Activated gamma-delta T cell treated with Interleukin-2 at 50 U/mL for 16 hours (primary cell): ENCODE measurements at places on chromosomes 16 and 17.

DNA sequence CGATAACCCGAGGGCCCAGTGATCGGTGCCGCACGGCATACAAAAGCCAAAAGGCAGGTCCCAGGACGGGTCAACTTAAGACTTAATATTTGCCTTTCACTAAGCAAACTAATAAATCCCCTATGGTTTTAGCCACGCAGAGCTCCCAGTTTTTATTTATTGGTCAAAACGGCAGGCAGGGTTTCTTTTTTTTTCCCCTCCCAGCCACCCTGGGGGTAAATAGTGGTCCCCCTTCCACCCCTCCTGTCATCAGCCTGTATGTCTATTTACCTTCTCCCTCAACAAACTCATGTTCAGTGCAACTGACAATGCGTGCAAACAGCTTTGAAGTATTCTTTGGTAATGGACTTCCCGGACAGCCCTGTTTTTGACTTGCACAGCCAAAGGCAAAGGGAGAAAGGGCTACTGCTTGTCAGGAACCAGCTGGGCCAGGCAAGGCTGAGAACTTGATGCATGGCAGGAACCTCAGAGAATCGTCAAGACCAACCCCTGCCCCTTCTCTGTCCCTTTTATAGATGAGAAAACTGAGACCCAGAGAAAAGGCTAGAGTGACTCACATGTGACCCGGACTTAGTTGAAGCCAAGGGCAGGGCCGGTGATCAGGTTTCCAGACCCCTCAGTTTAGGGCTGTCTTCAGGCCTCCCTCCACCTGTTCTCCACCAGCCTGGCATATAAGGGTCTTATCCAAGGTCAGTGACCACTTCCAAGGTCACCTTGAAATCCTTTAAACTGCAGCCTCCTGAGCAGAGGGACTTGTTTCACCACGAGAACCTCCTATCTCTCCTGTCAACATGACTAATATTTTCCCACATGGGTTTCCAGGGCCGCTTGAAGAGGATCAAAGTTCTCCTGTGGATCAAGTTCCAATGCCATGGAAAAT, 279.0 kb downstream of the SOX9 start:
- no peak for DNase-seq

- DNase-seq = no peak
Observed at GRCh38 chr17:61466246-61466645, 14.0 kb downstream of the TBX4 start.

GRCh38 chr17:81324851-81325713, 30.0 kb upstream of the SLC38A10 start:
- no peak for DNase-seq

GRCh38 chr17:79681628-79682261, 49.0 kb upstream of the ENPP7 start:
- DNase-seq = no peak

DNA sequence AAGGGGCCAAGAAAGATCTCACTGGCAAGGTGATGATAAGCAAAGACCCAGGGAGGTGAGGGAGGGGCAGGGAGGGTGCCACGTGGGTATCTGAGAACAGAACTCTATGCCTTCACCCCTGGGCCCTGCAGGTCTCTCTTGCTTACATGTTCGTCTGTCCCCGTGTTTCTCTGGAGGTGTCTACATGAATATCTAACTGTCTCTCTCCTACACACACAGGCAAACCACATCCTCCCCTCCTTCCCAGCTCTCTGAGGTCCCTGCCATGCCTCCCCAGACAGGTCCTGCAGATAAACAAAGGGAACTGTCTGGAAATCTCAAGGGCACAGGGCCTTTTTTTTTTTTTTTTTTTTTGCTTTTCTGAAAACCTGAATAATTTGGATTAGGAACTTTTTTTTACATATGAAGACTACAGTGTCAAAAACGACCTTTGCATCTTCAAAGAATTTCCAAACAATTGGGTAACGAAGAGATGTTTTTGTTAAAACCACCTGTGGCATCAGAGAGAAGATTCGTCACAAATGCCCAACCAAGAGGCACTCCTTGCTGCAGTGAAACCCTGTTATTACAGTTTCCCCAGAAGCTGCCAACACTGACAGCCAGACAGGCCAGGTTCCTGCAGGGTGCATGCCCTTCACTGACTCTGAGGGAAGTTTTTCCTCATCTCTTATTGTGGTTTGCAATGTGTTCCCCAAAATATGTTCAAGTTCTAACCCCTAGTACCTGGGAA, 17.8 kb downstream of the PLLP start:
- peak; percentile 25 for DNase-seq

DNA sequence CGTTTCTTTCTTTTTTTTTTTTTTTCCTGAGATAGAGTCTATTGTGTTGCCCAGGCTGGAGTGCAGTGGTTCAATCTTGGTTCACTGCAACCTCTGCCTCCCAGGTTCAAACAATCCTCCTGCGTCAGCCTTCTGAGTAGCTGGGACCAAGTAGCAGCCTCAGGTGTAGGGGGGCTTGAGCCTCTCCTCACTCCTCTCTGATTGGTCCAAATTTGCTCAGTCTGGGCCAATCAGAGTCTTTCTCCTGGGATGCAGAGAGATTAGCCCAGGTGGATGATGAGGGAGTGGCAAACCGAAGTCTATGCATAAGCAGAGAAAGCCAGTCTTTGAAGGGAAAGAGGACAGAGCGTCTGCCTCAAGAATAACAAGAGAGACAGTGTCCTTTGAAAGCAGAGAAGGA, 99.0 kb downstream of the BMERB1 start:
- no peak for DNase-seq

DNA sequence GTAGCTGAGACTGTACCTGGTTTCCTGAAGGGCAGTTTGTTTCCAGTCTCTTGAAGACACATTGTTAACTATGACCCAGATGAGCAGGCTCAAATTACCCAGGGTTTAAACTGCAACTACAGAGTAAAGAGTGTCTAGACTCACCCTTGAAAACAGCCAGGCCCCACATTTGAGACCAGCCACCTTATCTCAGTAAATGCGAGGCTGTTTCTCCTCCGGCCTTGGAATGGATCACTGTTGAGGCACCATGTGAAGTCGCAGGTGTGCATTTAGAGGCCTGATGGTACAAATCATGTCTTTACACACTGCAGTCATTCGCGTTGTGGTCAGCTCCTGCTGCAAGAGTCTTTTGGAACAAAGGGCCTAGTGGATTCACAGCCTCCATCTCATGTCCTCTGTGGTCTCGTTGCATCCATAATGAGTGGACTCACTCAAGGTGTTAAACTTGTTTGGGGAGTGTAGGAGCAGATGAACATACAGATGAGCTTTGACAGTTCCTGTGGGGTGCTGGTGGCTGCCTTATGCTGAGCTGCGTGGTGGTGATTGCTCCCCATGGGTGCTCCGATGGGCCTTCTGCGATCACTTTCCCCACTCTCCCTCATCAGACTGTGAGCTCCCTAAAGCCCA, 18.5 kb upstream of the N4BP1 start:
- DNase-seq = no peak

GRCh38 chr17:8941520-8941919, 24.0 kb downstream of the PIK3R5 start:
- peak; percentile 66 for DNase-seq

- DNase-seq = no peak
Observed at GRCh38 chr16:47477679-47478078, 16.5 kb downstream of the PHKB start.

GRCh38 chr16:22008215-22009059, 526 bp downstream of the MOSMO start:
- no peak for DNase-seq

DNA sequence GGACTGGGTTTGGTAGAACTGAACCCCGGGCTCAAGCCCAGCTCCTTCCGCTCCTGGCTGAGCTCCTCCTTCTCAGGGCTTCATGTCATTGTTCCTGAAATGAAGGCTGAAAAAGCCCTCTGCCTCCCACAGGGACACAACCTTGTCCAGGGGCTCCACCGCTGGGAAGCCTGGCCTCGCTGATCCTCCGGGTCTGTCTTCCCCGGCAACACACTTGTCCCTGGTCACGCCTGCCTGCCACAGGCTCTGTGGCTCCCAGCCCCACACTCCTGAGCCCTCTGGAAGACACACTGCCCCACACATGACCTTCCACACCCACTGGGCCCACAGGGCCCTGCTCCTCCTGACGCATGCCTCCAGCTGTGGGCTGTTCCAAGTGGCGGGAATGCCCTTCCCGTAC, 18.0 kb upstream of the ZC3H18 start:
- no peak for DNase-seq

- DNase-seq = no peak
Observed at GRCh38 chr16:56414366-56414765, 11.0 kb downstream of the AMFR start.

DNA sequence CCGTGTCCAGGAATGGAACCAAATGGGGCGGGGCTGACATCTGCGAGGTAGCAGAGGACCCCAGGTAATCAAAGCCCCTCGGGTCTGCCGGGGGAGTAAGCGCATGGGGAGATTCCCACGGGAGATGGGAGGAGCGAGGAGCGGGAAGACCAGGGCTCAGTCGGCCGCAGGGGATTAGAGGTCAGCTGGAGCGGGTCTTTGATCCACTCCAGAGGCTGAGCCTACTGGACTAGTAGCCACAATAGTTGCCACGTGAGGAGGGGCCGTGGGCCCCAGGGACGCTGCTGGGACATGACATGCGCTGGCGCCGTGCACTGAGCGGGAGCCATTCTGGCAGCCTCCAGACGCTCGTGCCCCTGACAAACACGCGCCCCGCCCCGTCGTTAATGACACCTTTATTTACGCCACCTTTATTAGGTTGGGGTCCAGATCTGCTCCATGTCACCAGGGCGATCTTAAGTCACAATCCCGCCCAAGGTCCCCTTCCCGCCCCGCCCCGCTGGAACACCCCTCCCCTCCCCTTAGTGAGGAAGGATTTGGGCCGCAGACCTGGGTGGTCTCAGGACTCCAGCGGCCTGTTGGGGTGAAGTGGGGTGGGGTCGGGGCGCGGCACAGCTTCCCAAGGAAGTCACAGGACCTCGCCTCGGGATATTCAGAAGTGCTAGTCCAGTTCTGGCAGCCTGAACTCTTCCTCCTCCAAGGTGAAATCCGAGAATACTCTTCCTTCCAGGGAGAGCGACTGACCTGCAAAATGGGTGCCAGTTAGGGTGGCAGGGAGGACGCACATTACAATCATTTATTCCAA, 15.0 kb downstream of the PPY start:
- DNase-seq = no peak

GRCh38 chr17:28042721-28043291, 329 bp downstream of the NLK start:
- DNase-seq = no peak

GRCh38 chr16:1767116-1767994, 4.0 kb downstream of the NME3 start:
- DNase-seq = no peak

- DNase-seq = no peak
Observed at GRCh38 chr17:50560931-50561745, 623 bp downstream of the CACNA1G start.

DNA sequence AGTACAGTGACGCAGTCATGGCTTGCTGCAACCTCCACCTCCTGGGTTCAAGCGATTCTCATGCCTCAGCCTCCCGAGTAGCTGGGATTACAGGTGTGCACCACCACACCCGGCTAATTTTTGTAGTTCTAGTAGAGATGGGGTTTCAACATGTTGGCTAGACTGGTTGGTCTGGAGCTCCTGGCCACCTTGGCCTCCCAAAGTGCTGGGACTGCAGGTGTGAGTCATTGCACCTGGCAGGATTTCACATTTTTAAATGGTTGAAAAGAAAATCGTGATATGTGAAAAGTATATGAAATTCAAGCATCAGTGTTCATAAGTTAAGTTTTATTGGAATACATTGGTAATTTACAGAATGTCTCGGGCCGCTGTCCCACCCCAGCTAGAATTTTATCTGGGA, 2.6 kb downstream of the RMI2 start:
- no peak for DNase-seq

- DNase-seq = no peak
Observed at GRCh38 chr16:83721676-83722075, 86.1 kb upstream of the HSBP1 start.

GRCh38 chr17:6205525-6205924, 135.3 kb downstream of the WSCD1 start:
- no peak for DNase-seq

GRCh38 chr16:49739381-49739780, 116.5 kb downstream of the ZNF423 start:
- DNase-seq = no peak

DNA sequence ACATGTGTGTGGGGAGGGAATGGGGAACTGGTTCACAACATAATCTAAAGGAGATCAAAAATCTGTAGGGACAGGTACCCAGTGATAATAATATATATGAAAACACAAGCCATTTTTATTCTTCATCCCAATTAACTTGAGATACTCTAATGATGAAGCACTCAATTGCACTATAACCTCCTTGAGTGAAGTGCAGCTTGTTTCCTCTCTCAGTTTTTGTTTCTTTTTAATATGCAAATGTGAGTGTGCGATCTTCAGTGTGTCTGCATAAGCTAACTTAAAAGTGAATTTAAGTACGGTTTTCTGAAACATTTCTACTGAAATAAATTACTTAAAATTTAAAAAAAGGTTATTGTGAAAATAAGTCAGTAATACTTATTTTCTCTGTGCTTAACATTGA, 623.5 kb downstream of the CDH11 start:
- DNase-seq = no peak

- no peak for DNase-seq
Observed at GRCh38 chr16:69110406-69110805, 5.0 kb downstream of the HAS3 start.

- no peak for DNase-seq
Observed at GRCh38 chr16:73056921-73057290, 9.0 kb upstream of the ZFHX3 start.

- no peak for DNase-seq
Observed at GRCh38 chr17:50339381-50339780, 6.5 kb upstream of the XYLT2 start.

DNA sequence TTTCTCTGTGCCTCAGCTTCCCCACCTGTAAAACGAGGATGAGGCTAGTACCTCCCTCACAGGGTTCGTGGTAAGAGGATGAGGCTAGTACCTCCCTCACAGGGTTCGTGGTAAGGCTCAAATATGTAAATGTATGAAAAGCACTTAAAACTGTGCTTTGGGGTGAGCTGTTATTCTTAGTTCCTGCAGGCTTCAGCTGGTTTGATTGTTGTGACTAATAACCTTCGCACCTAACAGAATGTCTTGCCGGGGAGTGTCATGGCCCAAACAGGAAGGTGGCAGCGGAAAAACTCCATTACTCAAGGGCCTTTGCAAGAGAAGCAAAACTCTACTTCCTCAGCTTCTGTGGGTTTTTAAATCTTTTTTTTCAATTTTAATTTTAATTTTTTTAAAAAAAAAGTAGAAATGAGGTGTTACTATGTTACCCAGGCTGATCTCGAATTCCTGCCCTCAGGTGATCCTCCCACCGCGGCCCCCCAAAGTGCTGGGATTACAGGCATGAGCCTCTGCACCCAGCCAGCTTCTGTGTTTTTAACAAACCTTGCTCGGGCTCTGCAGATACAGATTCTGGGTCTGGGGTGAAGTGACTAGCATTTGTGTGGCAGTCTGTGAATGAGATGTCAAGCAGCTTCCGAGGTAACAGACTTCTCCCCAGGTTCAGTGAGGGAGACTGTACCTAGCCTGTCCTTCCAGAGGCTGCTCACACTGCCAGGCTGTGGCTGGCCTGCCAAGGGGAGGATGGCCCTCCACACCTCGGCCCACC, 103.0 kb downstream of the RAB11FIP4 start:
- DNase-seq = peak; percentile 69

- DNase-seq = no peak
Observed at GRCh38 chr17:34740565-34741520, 161.5 kb downstream of the TMEM132E start.
